ENCODE measurements at places on chromosomes 2 and 18.

GRCh38 chr2:18597618-18598017 is 8.2 kb upstream of the NT5C1B start:
- peak; percentile 31 for DNase-seq

DNA sequence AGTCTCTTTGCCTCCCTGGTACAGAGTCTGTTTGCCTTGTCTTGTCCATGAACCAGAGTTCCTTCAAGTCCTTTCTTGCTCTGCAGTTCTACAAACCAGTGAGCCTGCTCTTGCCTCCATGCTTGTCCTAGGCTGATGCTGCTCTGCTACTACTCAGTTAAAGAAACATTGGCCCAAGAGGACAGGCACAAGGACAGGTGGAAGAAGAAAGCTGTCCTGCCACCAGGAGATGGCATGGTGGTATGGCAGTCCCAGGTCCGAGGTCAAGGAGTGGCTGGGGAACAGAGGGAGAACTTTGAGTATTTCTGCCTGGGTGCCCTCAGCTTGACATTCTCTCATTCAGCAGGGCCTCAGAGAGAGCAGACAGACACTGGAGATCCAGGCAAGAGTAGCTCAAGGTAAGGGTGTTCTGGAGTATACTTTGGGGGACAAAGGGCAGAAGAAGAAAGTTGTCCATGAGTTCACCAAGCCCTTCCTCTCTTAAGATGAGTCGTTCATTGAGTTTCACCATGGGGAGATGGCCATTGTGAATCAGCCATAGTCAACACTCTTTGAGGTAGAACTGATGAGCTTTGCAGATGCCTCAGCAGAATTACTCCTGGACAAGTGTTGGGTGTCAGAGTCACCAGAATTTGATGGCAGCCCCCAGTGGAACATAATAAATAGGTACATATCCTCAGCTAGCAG is 20.4 kb downstream of the TTC32 start:
- DNase-seq: no peak

- DNase-seq: peak; percentile 86
These were observed 15.5 kb upstream of the RAB10 start for GRCh38 chr2:26018184-26019055.

DNA sequence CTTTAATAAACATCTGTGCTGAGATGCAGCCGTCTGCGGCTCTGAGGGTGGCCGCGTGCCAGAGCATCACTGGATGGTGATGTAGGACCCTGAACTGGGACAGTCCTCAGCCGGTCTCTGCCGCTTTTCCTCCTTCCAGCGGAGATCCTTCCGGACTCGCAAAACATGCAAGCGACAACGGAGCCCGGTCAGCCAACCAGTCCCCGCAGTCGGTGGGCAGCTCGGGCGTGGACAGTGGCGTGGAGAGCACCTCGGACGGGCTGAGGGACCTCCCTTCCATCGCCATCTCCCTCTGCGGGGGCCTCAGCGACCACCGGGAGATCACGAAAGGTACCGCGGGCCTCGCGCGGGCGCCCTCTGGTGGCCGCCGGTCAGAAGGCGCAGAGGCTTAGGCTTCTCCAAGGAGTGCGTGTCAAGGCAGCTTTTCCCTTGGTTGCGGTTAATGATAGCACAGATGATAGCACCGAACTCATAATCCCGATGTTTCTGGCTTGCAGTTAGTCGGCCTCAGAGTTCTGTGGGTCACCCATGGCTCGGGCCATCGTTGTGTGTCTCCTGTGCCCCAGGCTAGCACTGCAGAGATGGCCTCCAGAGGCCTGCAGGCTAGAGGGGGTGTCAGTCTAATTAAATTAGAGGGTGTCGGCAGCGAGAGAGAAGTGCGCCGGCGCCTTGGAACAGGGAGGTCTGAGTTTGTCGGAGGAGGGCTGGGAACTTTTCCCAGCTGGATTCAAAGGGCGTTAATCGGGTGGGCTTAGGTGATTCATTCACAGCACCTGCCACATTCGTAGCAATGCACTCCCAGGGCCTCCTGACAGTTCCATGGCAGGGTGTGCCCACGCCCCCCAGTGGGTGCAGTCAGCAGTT is 38.5 kb downstream of the LPIN1 start:
- peak; percentile 41 for DNase-seq

- peak; percentile 70 for DNase-seq
These were observed 1118.3 kb upstream of the DDX18 start for GRCh38 chr2:116696223-116696622.

DNA sequence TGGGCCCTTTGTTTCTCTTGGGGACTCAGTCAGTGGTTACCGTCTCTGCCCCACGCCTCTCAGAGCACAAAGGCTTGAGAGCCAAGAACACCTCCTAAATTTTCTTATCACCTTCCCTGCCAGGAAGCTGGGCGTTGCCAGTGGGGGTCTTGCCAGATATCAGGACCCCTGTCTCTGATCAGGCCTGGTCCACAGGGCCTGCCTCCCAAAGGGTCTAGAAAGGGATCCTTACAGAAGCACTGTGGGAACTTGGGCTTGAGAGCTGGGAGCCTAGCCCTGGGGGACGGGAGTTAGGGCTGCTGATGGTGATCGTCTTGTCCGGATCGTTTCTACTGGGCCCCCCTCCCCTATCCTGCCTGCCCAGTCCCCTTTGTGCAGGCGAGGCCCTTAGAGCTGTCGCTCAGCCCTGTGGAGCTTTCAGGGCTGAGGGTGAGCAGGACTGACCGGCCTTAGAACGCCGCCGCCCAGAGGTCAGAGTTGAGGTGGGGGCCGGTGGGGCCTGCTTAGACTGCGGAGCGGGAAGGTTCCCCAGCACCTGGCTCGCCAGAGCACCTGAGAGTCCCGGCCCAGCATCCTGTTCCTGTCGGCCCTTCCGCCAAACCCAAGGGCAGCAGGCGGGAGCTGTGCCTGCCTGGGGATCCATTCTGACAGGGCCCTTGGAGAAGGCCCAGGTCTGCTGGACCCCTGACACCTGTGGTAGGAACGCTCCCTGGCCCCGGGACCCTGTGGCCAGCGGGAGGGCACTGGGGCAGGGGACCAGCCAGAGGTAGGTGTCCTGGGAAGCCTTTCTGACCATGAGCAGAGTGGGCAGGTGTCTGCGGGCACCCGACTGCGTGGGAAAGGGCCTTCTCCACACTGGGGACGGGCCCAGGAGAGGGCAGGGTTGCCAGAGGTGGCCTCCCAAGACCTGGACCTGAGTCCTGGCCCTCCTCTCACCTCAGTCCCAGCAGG is 956 bp downstream of the ESPNL start:
- no peak for DNase-seq

DNA sequence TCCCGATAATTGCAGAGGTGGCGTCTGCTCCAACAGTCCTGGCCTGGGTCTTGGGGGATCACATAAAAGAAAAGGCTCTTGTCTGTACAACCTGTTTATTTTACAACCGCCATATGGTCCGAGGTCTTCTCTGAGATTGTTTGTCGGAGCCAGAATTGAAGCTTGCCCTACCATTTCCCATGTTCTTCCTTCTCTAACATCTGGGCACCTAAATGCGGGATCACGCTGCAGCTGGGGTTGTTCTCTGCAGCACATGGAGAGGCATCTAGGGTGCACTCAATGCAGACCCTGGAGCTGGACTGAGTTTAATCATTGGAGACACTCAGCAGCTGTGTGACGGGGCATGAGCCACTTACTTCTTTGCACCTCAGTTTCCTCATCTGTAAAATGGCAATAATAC is 107.7 kb downstream of the ACKR3 start:
- no peak for DNase-seq

- no peak for DNase-seq
These were observed 176.6 kb upstream of the TACR1 start for GRCh38 chr2:75375646-75376582.

GRCh38 chr2:157876786-157877138 is 632 bp upstream of the ACVR1 start:
- no peak for DNase-seq

- peak; percentile 85 for DNase-seq
These were observed 649 bp downstream of the ESCO1 start for GRCh38 chr18:21599585-21600525.

- peak; percentile 3 for DNase-seq
These were observed 263.9 kb downstream of the LTBP1 start for GRCh38 chr2:33210626-33211025.

GRCh38 chr2:29502460-29502911 is 387.3 kb downstream of the CLIP4 start:
- DNase-seq: peak; percentile 42

DNA sequence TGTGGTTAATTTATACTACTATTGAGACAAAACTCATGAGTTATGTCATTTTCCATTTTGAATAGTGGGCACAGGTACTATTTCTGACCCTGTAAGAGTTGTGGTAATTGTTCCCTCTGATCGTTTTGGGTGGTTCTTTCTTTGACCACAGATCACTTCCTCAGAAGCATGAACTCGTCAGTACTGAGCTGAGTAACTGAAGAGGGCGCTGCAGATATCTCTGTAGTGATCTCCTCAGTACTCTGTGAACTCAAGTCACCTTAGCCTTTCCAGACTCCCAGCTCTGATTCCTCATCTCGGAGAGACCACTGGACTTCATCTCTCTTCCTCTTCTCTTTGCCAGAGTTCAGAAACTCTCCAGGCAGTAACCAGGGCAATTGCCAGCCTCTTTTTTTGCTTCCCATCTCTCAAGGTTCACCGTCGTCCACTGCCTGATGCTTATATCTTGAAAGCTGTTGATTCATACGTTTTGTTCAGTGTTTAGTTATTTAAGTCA is 9.4 kb upstream of the IL1RL1 start:
- peak; percentile 27 for DNase-seq

GRCh38 chr18:37956020-37956419 is 390.4 kb upstream of the CELF4 start:
- no peak for DNase-seq

DNA sequence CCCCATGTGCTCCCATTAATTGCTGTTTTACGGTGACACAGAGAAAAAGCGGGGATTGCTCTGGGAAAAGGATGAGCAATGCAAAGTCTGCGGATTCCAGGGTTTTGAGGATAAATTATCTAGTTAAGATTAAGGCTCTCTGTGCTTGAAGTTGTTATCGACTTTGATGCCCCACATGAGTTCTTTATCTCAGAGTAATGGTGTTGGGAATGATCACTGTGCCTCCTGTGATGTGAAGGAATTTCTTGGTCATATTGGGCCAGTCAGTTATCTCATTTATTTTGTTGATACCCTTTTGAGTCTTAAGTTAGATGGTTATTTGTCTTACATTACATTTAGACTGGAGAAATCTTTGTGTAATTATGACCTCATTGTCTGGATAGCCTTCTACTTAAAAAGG is 184.6 kb upstream of the MEX3C start:
- no peak for DNase-seq

DNA sequence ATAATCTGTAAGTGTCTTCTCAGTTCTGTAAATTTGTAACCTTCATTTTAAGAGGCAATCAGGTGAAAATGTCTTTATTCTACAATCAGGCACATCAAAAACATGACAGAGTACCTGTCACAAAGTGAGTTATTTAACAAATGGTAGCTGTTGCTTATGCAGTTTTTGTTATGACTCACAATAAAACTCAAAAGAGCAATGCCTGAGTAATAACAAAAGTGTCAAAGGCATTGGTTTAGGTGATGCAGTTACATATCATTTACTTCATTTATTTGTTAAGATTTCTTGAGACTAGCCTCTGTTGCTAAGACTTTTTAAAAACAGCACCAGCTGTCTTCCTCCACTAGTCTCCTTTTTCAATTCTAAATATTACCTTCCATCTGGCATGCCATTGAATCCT is 177.8 kb downstream of the KIAA1328 start:
- DNase-seq: no peak

DNA sequence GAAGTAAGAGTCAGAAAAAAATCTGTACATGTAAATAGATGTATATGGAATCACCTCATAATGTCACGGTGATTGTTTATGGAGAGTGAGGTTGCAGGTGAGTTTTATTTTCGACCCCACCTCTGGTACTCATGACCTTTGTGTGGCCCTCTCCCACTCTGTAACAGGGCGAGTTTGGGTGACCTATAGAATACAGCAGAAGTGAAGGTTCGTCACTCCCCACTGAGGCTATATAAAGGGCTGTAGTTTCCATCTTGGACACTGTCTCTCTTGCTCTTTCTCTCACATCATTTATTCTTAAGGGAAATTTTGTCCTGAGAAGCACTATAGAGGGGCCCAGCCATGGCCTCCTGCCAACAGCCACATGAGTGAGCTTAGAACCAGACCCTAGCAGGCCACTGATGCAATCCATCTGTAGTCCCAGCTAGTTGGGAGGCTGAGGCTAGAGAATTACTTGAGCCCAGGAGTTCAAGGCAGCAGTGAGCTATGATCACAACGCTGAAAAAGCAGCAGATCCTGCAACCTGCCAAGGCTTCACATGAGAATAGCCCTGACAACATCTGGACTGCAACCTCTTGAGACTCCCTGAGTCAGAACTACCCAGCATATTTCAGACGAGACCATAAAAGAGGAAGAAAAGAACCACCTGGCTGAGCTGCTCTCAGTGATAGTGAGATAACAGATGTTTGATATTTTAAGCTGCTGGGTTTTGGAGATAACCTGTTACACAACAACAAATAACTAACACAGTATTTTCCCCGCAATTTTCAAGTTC is 74.3 kb upstream of the SLC1A4 start:
- DNase-seq: peak; percentile 8

- DNase-seq: no peak
These were observed 541.4 kb downstream of the PARD3B start for GRCh38 chr2:205086662-205087061.

GRCh38 chr2:231604101-231604684 is 11.5 kb downstream of the TEX44 start:
- DNase-seq: peak; percentile 83

DNA sequence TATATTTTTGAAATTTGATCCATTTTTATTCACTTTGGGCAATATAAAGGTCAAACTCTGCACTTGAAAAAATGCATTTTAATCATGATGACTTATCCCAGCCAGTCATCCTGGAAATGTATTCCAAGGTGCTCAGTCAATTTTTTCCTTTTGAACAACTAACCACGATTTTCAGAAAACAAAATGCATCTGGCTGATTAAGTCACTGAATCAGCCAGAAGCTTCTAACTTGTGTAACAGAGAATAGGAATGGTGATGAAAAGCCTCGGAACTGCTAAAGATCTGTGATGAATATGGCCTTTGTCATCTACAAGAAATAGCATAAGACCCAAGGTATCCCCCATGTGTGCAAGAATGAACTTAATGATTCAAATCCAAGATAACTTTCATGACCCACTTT is 572.7 kb downstream of the EPHA4 start:
- DNase-seq: no peak

GRCh38 chr2:181459621-181460021 is 2.4 kb downstream of the ITGA4 start:
- DNase-seq: no peak

DNA sequence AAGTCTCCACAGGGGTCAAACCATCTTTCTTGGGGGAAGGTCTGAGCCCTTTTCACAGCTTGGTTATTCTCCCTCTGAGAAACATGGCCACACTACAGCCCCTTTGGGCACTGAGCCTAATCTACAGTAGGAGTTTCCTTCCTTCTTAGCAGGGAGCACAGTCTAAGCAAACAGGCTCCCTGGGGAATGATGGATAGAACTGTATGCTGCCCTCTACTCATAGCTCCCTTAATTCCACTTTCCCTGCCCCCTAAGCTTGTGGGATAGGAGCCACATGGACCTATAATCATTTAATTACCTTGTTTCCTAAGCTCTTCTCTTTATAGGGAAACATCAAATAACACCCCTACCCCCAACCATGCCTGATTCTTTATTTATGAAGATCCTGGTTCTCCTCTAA is 442.1 kb upstream of the MEX3C start:
- no peak for DNase-seq

GRCh38 chr2:11622611-11623010 is 47.4 kb downstream of the NTSR2 start:
- DNase-seq: no peak

- no peak for DNase-seq
These were observed 84.9 kb upstream of the ZFP36L2 start for GRCh38 chr2:43311276-43311675.

GRCh38 chr2:43402002-43402401 is 175.6 kb upstream of the ZFP36L2 start:
- no peak for DNase-seq

- peak; percentile 53 for DNase-seq
These were observed 61.4 kb upstream of the TFCP2L1 start for GRCh38 chr2:121346407-121346806.

All from DMS53 (cell line).